ENCODE measurements at places on chromosomes 16 and 17. TPM values are rescaled to one million over a fixed set of nuclear protein-coding genes. Genes with fewer than 3 reads are reported as not detected.

The SPATA22 gene
- 1.3 TPM for total RNA-seq

The HSD11B2 gene
- total RNA-seq: not detected

The B9D1 gene
- 7.5 TPM for total RNA-seq

DNA sequence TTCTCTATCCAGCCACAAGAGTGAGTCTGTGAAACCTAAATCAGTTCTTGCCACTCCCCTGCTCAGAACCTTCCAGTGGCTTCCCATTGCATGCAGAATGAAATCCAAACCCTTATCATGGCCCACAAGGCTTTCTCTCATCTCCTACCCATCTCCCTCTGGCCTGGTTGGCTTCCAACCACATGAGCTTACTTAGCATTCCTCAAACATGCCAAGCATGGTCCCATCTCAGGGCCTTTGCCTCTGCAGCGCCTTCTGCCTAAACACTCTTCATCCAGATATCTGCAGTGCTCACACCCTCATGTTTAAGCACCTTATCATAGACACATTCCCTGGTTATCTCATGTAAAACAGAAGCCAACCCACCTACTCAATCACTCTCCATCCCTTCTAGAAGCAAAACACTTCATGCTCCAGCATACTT, 15.5 kb downstream of the TK2 start:
- no peaks in the 10 kb centered on the region for H3K27me3 ChIP-seq
- DNase-seq: no peak
- no peak overlapping the region for H3K27ac ChIP-seq
- H3K36me3 ChIP-seq: peaks cover 3% of the 10 kb centered on the region

The RAB37 gene
- total RNA-seq: 184 TPM

The CCDC78 gene
- 6.2 TPM for total RNA-seq

The TMEM100 gene
- total RNA-seq: not detected

The NCBP3 gene
- total RNA-seq: 55.9 TPM

All from natural killer cell (primary cell).